Naive thymus-derived CD8-positive, alpha-beta T cell (primary cell): ENCODE measurements at places on chromosomes 11 and 22. TPM values are rescaled to one million over a fixed set of nuclear protein-coding genes. Genes with fewer than 3 reads are reported as not detected.

DNA sequence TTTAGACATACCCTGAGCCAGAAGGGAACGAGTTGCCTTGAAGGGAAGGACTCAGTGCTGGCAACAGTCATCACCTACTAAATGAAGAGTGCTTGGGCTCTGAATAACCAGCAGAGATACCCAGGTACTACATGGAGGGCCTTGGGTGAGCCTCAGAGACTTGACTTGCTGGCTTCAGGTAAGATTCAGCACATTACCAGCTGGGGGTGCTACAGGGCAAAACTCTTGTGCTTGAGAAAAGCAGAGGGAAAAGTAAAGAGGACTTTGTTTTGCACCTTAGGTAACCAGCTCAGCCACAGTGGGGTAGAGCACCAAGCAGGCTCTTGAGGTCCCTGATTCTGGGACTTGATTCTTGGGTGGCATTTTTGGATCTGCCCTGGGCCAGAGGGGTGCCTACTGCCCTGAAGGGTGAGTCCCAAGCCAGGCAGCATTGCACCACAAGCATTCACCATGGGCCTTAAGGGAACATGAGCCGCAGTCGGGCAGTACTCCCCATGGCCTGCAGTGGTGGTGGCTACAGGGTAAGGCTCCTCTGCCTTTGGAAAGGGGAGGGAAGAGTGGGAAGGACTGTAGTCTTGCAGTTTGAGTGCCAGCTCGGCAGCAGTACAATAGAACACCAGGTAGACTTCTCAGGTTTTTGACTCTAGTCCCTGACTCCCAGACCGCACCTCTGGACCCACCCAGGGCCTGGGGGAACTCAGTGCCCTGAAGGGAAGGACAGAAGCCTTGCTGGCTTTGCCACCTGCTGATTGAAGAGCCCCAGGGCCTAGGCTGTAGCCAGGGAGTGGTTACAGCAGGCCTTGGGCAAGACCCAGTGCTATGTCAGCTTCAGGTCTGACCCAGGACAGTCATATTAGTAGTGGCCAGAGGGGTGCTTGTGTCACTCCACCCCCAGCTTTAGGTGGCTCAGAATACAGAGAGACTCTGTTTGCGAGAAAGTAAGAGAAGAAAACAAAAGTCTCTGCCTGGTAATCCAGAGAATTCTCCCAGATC lies 22.7 kb upstream of the PLEKHA7 start:
- DNase-seq: no peak
- H3K27ac ChIP-seq: no peak overlapping the region
- peaks cover 15% of the 10 kb centered on the region for H3K36me3 ChIP-seq
- H3K4me3 ChIP-seq: no peak overlapping the region
- no peaks in the 10 kb centered on the region for H3K4me1 ChIP-seq

GRCh38 chr22:41833369-41834004 lies 582 bp downstream of the SREBF2 start:
- DNase-seq: peak; percentile 44
- H3K27ac ChIP-seq: peak overlapping the region; percentile 85
- peaks cover 11% of the 10 kb centered on the region for H3K36me3 ChIP-seq

Gene GLYAT
- total RNA-seq: not detected

DNA sequence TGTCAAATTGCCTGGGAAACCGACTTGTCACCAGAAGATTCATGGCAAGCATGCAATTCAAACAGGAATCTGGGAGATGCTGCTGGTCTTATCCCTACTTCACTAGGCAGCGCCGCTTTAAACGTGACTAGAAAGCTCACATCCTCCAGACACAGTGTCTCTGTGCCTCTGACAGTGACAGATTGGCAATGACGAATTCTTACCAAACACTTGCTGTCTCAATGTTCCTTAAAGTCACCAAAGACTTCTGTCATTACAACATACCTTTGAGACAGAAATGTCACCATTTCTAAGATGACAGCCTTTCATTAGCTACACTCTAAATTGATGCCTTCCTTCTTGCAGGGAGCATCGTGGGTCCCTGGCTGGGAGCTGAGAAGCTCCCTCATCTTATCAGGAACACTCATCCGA lies 197.8 kb downstream of the CWF19L2 start:
- H3K27me3 ChIP-seq: peaks cover 33% of the 10 kb centered on the region
- H3K27ac ChIP-seq: no peak overlapping the region
- no peak for DNase-seq
- no peaks in the 10 kb centered on the region for H3K4me1 ChIP-seq
- no peaks in the 10 kb centered on the region for H3K36me3 ChIP-seq

GRCh38 chr22:49925525-49926128 lies 7.2 kb downstream of the CRELD2 start:
- no peaks in the 10 kb centered on the region for H3K27me3 ChIP-seq
- peak overlapping the region; percentile 89 for H3K4me3 ChIP-seq
- H3K36me3 ChIP-seq: peaks cover 4% of the 10 kb centered on the region
- H3K27ac ChIP-seq: peak overlapping the region; percentile 96
- H3K4me1 ChIP-seq: peaks cover 43% of the 10 kb centered on the region
- DNase-seq: peak; percentile 86

GRCh38 chr11:67996622-67997474 lies 7.0 kb downstream of the UNC93B1 start:
- no peak for DNase-seq
- peaks cover 2% of the 10 kb centered on the region for H3K36me3 ChIP-seq
- peak overlapping the region; percentile 75 for H3K27ac ChIP-seq
- peaks cover 39% of the 10 kb centered on the region for H3K4me1 ChIP-seq

- H3K27ac ChIP-seq: no peak overlapping the region
- no peaks in the 10 kb centered on the region for H3K36me3 ChIP-seq
- peaks cover 11% of the 10 kb centered on the region for H3K4me1 ChIP-seq
- DNase-seq: no peak
- H3K4me3 ChIP-seq: no peak overlapping the region
Observed at GRCh38 chr11:69079661-69080256, 31.0 kb downstream of the TPCN2 start.

DNA sequence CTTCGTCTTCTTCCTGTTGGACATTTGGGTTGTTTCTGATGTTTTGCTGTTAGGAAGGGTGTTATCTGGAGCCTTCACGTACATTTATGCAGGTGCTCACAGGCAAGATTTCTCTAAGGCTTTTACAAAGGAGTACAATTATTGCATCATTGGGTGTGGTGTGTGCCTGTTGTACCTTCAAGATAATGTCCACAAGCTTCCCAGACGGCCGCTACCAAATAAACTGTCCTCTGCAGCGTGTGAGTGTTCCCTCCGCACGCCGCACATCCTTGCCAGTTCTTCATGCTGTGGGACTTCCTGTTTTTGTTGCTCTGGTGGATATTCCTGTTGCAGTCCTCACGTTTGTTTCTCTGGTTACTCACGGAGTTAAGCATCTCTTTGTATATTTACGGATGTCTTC lies 133.3 kb downstream of the TBC1D22A start:
- no peaks in the 10 kb centered on the region for H3K36me3 ChIP-seq
- no peaks in the 10 kb centered on the region for H3K27me3 ChIP-seq
- H3K4me3 ChIP-seq: no peak overlapping the region
- no peak overlapping the region for H3K27ac ChIP-seq

- H3K4me1 ChIP-seq: peaks cover 6% of the 10 kb centered on the region
- H3K27me3 ChIP-seq: no peaks in the 10 kb centered on the region
- H3K27ac ChIP-seq: no peak overlapping the region
- H3K4me3 ChIP-seq: no peak overlapping the region
Observed at GRCh38 chr11:111674941-111675340, 72.7 kb downstream of the SIK2 start.

DNA sequence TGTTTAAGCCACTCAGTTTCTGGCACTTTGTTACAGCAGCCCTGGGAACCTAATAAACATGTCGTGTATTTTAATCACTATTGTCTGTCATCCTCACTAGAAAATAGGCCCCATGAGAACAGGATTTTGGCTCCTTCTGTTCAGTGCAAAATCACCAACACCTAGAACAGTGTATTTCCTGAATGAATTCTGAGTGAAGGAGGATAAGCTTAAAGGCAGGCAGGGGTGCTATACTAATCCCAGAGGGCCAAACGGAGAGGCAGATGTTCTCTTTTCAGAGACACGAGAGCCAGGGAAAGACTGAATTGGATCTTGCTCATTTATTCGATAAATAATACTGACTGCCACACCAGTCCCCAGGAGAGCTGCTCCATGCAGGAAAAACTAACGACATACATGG lies 10.4 kb downstream of the SMCO4 start:
- DNase-seq: no peak
- no peaks in the 10 kb centered on the region for H3K27me3 ChIP-seq
- H3K27ac ChIP-seq: no peak overlapping the region
- peaks cover 60% of the 10 kb centered on the region for H3K4me1 ChIP-seq

Gene APLP2
- 49.1 TPM for total RNA-seq

DNA sequence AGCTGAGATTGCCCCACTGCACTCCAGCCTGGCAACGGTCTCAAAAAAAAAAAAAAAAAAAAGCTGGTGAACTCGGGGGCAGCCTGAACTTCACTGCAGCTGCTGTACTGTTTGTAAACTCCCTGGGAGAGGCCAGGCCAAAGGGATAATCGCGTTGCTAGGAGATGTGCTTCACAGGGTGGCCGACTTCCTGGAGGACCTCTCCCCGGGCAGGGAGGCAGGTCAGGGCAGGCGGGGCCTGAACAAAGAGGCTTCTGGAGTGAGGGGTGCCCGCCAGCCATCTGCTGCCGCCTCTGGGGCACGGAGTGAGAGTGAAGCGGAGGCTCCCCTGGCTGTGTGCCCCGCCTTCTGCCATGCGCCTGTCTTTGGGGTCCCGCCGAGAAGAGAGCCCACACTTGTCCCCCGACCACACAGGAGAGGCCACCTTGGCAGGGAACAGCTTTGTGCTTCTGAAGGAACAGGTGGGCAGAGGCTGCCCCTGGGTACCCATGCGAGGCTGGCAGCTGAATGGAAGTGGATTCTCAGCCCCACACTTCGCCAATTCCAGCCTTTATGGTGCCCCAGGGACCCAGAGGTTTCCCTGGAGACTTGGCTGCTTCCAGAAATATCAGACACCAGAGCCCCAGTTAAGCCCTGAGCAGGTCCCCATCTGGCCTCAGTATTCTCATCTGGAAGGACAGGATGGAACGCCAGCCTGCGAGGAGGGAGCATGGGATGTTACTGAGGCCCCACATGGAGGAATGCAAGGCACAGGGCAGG lies 29.6 kb downstream of the TMEM184B start:
- no peak for DNase-seq
- peaks cover 10% of the 10 kb centered on the region for H3K36me3 ChIP-seq
- H3K27me3 ChIP-seq: no peaks in the 10 kb centered on the region
- H3K27ac ChIP-seq: no peak overlapping the region

Gene P2RY6
- 0.52 TPM for total RNA-seq

Gene C11orf97
- total RNA-seq: not detected

- no peak overlapping the region for H3K27ac ChIP-seq
- no peaks in the 10 kb centered on the region for H3K4me1 ChIP-seq
- no peaks in the 10 kb centered on the region for H3K36me3 ChIP-seq
Observed at GRCh38 chr11:2258501-2259465, 11.6 kb downstream of the ASCL2 start.

Gene OR4A16
- total RNA-seq: not detected

- no peak overlapping the region for H3K4me3 ChIP-seq
- H3K4me1 ChIP-seq: no peaks in the 10 kb centered on the region
- H3K27ac ChIP-seq: no peak overlapping the region
- peaks cover 8% of the 10 kb centered on the region for H3K27me3 ChIP-seq
Observed at GRCh38 chr11:27158456-27159334, 118.1 kb downstream of the BBOX1 start.

GRCh38 chr11:75277211-75277805 lies 36.7 kb downstream of the TPBGL start:
- no peaks in the 10 kb centered on the region for H3K27me3 ChIP-seq
- peaks cover 70% of the 10 kb centered on the region for H3K4me1 ChIP-seq
- peaks cover 40% of the 10 kb centered on the region for H3K36me3 ChIP-seq

GRCh38 chr22:47202819-47203553 lies 440.5 kb downstream of the TBC1D22A start:
- H3K27me3 ChIP-seq: no peaks in the 10 kb centered on the region
- peak; percentile 10 for DNase-seq
- no peaks in the 10 kb centered on the region for H3K4me1 ChIP-seq

- H3K27ac ChIP-seq: no peak overlapping the region
- no peak overlapping the region for H3K4me3 ChIP-seq
- no peaks in the 10 kb centered on the region for H3K36me3 ChIP-seq
- DNase-seq: no peak
- no peaks in the 10 kb centered on the region for H3K4me1 ChIP-seq
- H3K27me3 ChIP-seq: no peaks in the 10 kb centered on the region
Observed at GRCh38 chr11:26457636-26458035, 114.4 kb downstream of the MUC15 start.

DNA sequence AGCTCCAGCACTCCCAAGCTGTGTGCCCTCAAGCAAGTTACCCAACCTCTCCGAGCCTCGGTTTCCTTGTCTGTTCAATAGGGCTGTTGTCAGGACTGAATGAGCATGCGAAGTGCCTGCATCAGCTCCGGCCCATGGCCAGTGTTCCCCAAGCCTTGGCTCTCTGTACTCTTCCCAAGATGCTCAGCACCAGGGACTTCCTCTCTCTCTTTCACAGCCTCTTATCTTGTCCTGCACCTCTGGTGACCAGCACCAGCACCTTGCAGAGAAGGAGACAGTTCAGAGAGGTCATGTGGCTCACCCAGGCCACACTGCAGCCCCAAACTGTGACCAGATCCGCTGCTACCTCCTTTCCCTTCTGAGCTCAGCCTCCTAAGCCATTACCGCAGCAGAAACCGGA lies 120.3 kb upstream of the ANO1 start:
- H3K27ac ChIP-seq: no peak overlapping the region
- H3K4me1 ChIP-seq: no peaks in the 10 kb centered on the region
- H3K4me3 ChIP-seq: no peak overlapping the region
- DNase-seq: no peak

DNA sequence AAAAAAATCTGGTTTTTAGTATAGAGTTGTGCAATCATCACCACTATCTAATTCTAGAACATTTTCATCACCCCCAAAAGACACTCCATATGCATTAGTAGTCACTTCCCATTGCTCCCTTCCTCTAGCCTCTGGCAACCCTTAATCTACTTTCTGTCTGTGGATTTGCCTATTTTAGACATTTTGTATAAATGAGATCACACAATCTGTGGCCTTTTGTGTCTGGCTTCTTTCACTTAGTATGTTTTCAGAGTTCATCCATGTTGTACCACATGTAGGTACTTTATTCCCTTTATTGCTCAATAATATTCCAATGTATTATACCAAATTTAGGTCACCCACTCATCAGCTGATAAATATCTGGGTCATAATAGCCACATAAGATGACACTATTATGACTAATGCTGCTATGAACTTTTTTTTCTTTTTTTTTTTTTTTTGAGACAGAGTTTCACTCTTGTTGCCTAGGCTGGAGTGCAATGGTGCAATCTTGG lies 67.5 kb upstream of the SCUBE2 start:
- H3K27me3 ChIP-seq: no peaks in the 10 kb centered on the region
- no peak for DNase-seq
- no peaks in the 10 kb centered on the region for H3K4me1 ChIP-seq
- H3K27ac ChIP-seq: no peak overlapping the region

- H3K27me3 ChIP-seq: peaks cover 21% of the 10 kb centered on the region
- no peak overlapping the region for H3K4me3 ChIP-seq
- H3K27ac ChIP-seq: no peak overlapping the region
- H3K4me1 ChIP-seq: no peaks in the 10 kb centered on the region
- DNase-seq: no peak
Observed at GRCh38 chr11:69230856-69231425, 63.0 kb upstream of the MYEOV start.
